Activated CD4-positive, alpha-beta memory T cell treated with anti-CD3 and anti-CD28 coated beads, Interleukin-2, amount 10 ng/mL, durations not matched to agents 7 days and 5 days (primary cell): ENCODE measurements at places on chromosomes 1 and 21. TPM values are rescaled to one million over a fixed set of nuclear protein-coding genes. Genes with fewer than 3 reads are reported as not detected.
A peak's percentile ranks its signal among the peaks of the same experiment; 100 is the strongest.

- no peak overlapping the region for H3K27ac ChIP-seq
- no peaks in the 10 kb centered on the region for H3K4me1 ChIP-seq
- H3K27me3 ChIP-seq, result peaks cover 2% of the 10 kb centered on the region
Measured at GRCh38 chr1:90391126-90391525, 326.0 kb downstream of the BARHL2 start.

GRCh38 chr1:233487408-233487807, 126.5 kb upstream of the KCNK1 start:
- H3K36me3 ChIP-seq, result no peaks in the 10 kb centered on the region
- no peaks in the 10 kb centered on the region for H3K4me1 ChIP-seq
- no peak for DNase-seq
- H3K27me3 ChIP-seq, result peaks cover 23% of the 10 kb centered on the region
- no peak overlapping the region for H3K27ac ChIP-seq
- no peak overlapping the region for H3K4me3 ChIP-seq

DNA sequence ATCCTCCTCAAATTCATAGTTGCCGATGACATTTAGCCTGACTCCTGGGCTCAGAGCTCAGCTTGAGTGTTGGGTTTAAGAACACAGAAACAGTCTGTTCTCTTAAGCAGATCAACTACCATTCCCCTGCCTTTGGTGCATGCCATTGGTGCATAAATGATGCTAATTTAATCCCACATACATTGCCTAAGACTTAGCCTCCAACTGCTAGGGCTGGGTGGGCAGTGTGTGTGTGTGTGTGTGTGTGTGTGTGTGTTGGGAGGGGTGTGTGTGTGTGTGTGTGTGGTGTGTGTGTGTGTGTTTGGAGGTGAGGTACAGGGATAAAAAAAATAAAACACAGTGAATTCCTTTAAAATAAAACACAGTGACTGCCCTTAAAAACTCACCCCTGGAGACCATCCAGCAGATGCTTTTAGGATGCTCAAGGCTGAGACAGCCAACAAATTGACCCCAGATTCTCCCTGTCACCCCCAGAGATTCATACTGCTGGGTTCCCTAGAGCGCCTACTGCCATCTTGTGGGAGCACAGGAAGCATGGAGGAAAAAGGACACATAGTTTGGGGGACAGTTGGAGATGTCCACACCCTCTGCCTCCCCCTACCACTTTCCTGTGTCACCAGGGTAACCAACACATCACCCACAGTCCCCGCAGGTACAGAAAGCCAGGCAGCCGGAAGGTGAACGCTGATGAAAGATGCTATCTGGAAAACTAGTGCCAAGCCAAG, 30.6 kb downstream of the KLHDC7A start:
- H3K4me3 ChIP-seq, result no peak overlapping the region
- no peaks in the 10 kb centered on the region for H3K36me3 ChIP-seq
- no peak overlapping the region for H3K27ac ChIP-seq
- no peaks in the 10 kb centered on the region for H3K27me3 ChIP-seq
- no peaks in the 10 kb centered on the region for H3K4me1 ChIP-seq

DNA sequence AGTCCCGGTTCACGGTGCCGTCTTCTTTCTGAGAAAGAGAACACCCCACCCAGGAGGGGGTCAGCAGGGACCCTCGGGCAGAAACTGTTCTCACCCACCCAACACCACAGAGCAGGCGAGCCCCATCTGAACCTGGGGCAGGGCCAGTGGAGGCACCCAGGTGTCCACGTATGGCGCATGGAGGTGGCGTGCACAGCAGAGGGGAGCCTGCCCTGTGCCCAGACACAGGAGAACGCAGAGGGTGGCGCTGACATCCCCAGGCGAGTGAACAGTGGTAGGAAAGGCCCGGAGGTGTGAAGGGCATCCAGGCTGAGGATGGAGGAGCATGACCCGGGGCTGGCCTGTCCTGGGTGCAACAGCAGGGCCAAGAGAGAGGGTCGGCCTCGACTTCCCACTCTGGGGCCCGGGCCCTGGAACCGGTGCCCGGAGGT, 91.1 kb downstream of the STUM start:
- no peak overlapping the region for H3K27ac ChIP-seq
- H3K36me3 ChIP-seq, result peaks cover 53% of the 10 kb centered on the region
- H3K27me3 ChIP-seq, result no peaks in the 10 kb centered on the region
- DNase-seq, result no peak

Gene PAQR6
- 5.6 TPM for total RNA-seq

- no peaks in the 10 kb centered on the region for H3K36me3 ChIP-seq
- no peak for DNase-seq
- no peak overlapping the region for H3K27ac ChIP-seq
- H3K4me3 ChIP-seq, result no peak overlapping the region
- H3K27me3 ChIP-seq, result no peaks in the 10 kb centered on the region
- no peaks in the 10 kb centered on the region for H3K4me1 ChIP-seq
Measured at GRCh38 chr1:192067360-192067759, 90.9 kb upstream of the RGS18 start.

DNA sequence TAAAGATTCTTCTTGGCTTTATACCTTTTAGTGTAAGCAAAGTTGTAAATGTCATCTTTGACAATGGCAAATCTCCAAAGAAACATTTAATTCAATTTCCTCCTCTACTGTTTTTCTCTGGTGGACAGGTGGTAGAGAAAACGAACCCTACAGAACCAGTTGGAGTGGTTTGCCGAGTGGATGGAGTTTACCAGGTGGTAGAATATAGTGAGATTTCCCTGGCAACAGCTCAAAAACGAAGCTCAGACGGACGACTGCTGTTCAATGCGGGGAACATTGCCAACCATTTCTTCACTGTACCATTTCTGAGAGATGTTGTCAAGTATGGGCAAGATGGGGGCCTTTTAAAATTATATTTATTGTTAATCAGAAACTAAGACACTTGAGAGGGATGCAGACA, 25.8 kb downstream of the UAP1 start:
- no peak overlapping the region for H3K27ac ChIP-seq
- no peaks in the 10 kb centered on the region for H3K4me1 ChIP-seq
- H3K4me3 ChIP-seq, result no peak overlapping the region
- H3K27me3 ChIP-seq, result no peaks in the 10 kb centered on the region
- peaks cover 4% of the 10 kb centered on the region for H3K36me3 ChIP-seq
- no peak for DNase-seq

DNA sequence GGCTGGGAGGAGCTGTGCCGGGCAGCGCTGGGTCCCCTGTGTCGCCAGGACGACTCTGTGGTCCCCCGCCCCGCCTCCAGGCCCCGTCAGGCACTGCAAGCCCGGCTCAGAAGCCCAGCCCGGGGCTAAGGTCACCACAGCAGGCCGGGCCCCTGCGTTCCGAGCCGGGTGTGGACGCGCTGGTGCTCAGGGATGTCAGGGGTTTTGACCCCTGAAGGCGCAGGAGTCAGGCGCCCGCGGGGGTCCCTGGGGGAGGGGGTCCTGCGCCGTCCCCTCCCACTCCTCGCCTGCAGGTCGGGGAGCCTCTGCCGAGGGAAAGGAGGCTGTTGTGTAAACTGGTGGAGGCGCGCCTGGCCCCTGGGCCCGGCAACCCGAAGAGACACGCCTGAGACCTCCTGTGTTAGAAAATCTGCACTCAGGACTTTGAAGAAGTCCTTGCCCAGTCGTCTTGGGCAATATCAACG, 23.7 kb upstream of the TMEM54 start:
- H3K4me1 ChIP-seq, result peaks cover 18% of the 10 kb centered on the region
- H3K4me3 ChIP-seq, result no peak overlapping the region
- no peak for DNase-seq
- no peaks in the 10 kb centered on the region for H3K36me3 ChIP-seq

Gene LRRC38
- total RNA-seq, result not detected

GRCh38 chr1:62306065-62306464, 13.2 kb downstream of the KANK4 start:
- H3K27ac ChIP-seq, result no peak overlapping the region
- DNase-seq, result no peak
- H3K27me3 ChIP-seq, result peaks cover 8% of the 10 kb centered on the region
- no peaks in the 10 kb centered on the region for H3K4me1 ChIP-seq

Gene CELA3A
- total RNA-seq, result not detected

DNA sequence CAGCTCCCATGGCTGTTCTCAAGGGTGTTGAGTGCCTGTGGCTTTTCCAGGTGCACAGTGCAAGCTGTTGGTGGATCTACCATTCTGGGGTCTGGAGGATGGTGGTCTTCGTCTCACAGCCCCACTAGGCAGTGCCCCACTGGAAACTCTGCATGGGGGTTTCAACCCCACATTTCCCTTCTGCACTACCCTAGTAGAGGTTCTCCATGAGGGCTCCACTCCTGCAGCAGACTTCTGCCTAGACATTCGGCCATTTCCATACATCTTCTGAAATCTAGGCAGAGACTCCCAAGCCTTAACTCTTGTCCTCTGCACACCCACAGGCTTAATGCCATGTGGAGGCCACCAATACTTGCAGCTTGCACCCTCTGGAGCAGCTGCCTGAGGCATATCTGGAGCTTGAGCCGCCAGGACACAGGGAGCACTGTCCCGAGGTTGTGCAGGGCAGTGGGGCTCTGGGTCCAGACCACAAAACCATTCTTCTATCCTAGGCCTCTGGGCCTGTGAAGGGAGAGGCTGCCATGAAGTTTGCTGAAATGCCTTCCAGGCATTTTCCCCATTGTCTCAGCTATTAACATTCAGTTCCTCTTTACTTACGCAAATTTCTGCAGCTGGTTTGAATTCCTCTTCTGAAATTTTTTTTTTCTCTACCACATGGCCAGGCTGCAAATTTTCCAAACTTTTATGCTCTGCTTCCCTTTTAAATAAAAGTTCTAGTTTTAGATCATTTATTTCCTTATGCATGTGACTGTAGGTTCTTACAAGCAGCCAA, 8.8 kb upstream of the CAPN8 start:
- peaks cover 10% of the 10 kb centered on the region for H3K27me3 ChIP-seq
- DNase-seq, result no peak
- no peak overlapping the region for H3K27ac ChIP-seq
- H3K4me1 ChIP-seq, result no peaks in the 10 kb centered on the region
- no peak overlapping the region for H3K4me3 ChIP-seq

Gene LINGO4
- total RNA-seq, result 1.2 TPM

DNA sequence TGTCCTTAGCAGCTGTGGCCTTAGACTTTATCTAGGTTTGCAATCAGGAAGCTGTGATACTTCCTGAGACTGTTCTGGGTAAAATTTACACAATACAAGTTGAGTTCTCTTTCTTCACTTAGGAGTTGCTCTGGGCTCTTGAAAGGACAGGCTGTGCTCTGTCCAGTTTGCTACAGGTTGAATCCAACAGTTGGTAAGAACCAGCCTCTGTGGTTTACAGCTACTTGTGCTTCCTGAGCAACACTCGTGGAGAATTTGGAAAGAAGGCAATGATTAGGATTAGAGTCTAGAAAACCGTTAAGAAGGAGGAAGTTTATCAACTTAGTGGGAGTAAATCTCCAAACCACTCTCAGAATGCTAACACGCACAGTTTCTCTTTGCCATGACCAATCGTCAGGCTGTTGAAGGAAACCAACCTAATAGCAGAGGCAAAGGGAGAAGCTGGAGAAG, 26.8 kb downstream of the GFI1 start:
- H3K4me3 ChIP-seq, result peak overlapping the region; percentile 42
- peaks cover 53% of the 10 kb centered on the region for H3K4me1 ChIP-seq
- H3K36me3 ChIP-seq, result peaks cover 6% of the 10 kb centered on the region
- no peaks in the 10 kb centered on the region for H3K27me3 ChIP-seq
- H3K27ac ChIP-seq, result peak overlapping the region; percentile 83
- DNase-seq, result no peak

GRCh38 chr1:116515702-116516101, 55.1 kb downstream of the CD58 start:
- peak overlapping the region; percentile 57 for H3K4me3 ChIP-seq
- peaks cover 69% of the 10 kb centered on the region for H3K4me1 ChIP-seq
- no peaks in the 10 kb centered on the region for H3K27me3 ChIP-seq
- peaks cover 63% of the 10 kb centered on the region for H3K36me3 ChIP-seq

- peaks cover 14% of the 10 kb centered on the region for H3K36me3 ChIP-seq
- no peaks in the 10 kb centered on the region for H3K27me3 ChIP-seq
- H3K4me1 ChIP-seq, result no peaks in the 10 kb centered on the region
- H3K4me3 ChIP-seq, result no peak overlapping the region
- no peak for DNase-seq
Measured at GRCh38 chr1:40897513-40897912, 35.4 kb upstream of the CITED4 start.

- H3K36me3 ChIP-seq, result peaks cover 23% of the 10 kb centered on the region
- no peaks in the 10 kb centered on the region for H3K27me3 ChIP-seq
- DNase-seq, result peak; percentile 77
- H3K4me1 ChIP-seq, result peaks cover 20% of the 10 kb centered on the region
Measured at GRCh38 chr1:244461245-244462071, at the start of gene CATSPERE. CATSPERE (plus strand) TSS chr1:244461273; CDS start chr1:244461430, 157 bp downstream.

Gene GJA9
- total RNA-seq, result not detected

GRCh38 chr1:180908074-180908765, 4.5 kb upstream of the KIAA1614 start:
- H3K4me3 ChIP-seq, result no peak overlapping the region
- H3K27ac ChIP-seq, result no peak overlapping the region
- peaks cover 20% of the 10 kb centered on the region for H3K4me1 ChIP-seq

- DNase-seq, result no peak
- peak overlapping the region; percentile 36 for H3K27ac ChIP-seq
- no peaks in the 10 kb centered on the region for H3K27me3 ChIP-seq
- H3K36me3 ChIP-seq, result peaks cover 70% of the 10 kb centered on the region
- H3K4me3 ChIP-seq, result no peak overlapping the region
Measured at GRCh38 chr1:64878090-64878489, 88.3 kb downstream of the JAK1 start.

- DNase-seq, result no peak
- H3K27ac ChIP-seq, result no peak overlapping the region
- no peaks in the 10 kb centered on the region for H3K4me1 ChIP-seq
- H3K4me3 ChIP-seq, result no peak overlapping the region
Measured at GRCh38 chr1:151371370-151372057, 991 bp downstream of the SELENBP1 start.

DNA sequence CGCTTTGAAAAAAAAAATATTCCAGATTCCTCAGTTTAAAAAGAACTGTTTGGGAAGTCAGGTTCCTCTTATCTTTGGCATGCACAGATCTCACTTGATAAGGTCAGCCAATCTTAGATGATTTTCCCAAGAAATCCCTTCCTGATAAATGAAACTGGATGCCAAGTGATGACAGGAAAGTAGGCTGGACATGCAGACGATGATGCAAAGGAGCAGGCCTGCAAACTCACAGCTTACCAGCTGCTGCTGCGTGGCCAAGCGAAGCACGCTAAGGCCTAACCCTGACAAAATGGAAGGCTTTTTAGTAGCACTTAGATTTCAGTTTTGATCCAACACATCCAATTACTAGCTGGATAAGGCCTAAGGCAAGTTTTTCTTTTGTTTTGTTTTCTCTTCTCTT, 10.1 kb downstream of the TADA1 start:
- H3K27me3 ChIP-seq, result no peaks in the 10 kb centered on the region
- no peak overlapping the region for H3K27ac ChIP-seq
- no peak for DNase-seq
- peaks cover 24% of the 10 kb centered on the region for H3K4me1 ChIP-seq
- no peak overlapping the region for H3K4me3 ChIP-seq

Gene FCRL1
- not detected for total RNA-seq

Gene PNRC2
- total RNA-seq, result 158 TPM

GRCh38 chr1:168803806-168804510, 75.0 kb upstream of the DPT start:
- H3K36me3 ChIP-seq, result no peaks in the 10 kb centered on the region
- no peak overlapping the region for H3K27ac ChIP-seq
- DNase-seq, result no peak
- H3K4me1 ChIP-seq, result no peaks in the 10 kb centered on the region

- peaks cover 7% of the 10 kb centered on the region for H3K4me1 ChIP-seq
- peaks cover 22% of the 10 kb centered on the region for H3K27me3 ChIP-seq
- H3K4me3 ChIP-seq, result no peak overlapping the region
Measured at GRCh38 chr1:32759521-32759981, 57.0 kb upstream of the SYNC start.
